Activated naive CD8-positive, alpha-beta T cell treated with anti-CD3 and anti-CD28 coated beads, Interleukin-2, amount 10 ng/mL, durations not matched to agents 7 days and 5 days (primary cell): ENCODE measurements at places on chromosomes 2 and 18. TPM values are rescaled to one million over a fixed set of nuclear protein-coding genes. Genes with fewer than 3 reads are reported as not detected.
A peak's percentile ranks its signal among the peaks of the same experiment; 100 is the strongest.

- DNase-seq, result no peak
Measured at GRCh38 chr2:142041996-142042395, 88.8 kb downstream of the LRP1B start.

- DNase-seq, result peak; percentile 56
Measured at GRCh38 chr2:109129921-109130722, 1.1 kb downstream of the SH3RF3 start.

Gene TACR1
- total RNA-seq, result not detected

Gene KLHL41
- total RNA-seq, result 0.17 TPM

GRCh38 chr2:202963712-202964111 is 51.0 kb upstream of the NBEAL1 start:
- DNase-seq, result no peak

DNA sequence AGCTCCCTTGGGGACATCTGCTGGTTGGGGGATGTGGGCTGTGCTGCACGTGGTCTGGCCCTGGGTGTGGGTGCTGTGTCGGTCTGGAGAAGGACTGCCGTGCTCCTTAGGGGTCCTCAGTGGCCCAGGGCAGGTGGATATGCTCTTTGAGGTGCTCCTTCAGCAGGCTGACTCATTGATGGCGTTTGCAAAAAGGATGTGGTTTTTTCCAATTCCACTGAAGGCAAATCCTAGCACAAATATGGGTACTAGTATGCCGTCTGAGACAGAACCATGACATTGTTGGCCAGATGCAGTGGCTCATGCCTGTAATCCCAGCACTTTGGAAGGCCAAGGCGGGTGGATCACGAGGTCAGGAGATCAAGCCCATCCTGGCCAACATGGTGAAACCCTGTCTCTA is 3.3 kb downstream of the PPP1R7 start:
- no peak for DNase-seq

GRCh38 chr2:111653913-111654312 is 230.1 kb downstream of the ANAPC1 start:
- DNase-seq, result no peak

GRCh38 chr2:215717501-215718381 is 281.9 kb upstream of the FN1 start:
- DNase-seq, result no peak

Gene ESCO1
- 24.3 TPM for total RNA-seq

DNA sequence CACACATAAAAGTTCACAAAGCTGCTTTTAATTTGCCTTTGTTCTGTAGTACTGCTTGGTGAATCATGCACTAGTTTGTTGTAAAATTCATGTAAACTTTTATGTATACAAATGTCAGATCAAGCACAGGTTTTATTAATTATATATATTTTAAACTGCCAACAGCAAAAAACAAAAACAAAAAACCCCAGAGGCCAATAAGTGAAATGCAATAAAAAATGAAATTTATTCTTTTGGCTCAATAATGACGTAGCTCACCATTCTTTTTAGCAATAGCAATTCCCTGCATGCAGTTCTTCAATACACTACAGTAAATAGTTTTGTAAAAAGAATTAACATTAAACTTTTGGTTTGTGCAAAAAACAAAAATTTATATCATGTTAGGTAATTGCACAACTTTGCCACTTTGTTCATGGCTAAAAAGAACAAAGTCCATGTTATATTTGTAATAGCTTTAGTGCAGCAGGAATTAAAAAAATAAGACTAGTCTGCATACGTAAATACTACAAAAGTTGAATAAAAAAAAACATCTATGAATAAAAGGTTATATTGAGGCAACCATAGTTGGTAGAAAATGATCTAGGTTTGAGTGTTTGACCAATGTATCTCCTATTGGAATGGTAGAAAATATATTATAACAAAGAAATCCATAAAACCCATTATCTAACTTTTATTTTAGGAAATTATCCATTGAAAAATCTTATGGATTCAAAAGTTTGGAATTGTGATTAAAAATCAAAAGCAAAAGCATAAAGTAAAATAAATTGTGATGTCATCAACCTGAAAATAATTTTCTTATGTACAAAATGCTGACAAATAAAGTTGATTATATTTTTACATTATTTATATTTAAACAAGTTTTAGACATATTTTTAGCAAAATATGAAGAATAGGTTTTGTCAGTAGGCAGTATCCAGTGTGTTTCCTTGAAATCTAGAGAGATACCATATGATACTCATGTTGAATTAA is 115.6 kb downstream of the SCN3A start:
- DNase-seq, result no peak

Gene SCN7A
- not detected for total RNA-seq

DNA sequence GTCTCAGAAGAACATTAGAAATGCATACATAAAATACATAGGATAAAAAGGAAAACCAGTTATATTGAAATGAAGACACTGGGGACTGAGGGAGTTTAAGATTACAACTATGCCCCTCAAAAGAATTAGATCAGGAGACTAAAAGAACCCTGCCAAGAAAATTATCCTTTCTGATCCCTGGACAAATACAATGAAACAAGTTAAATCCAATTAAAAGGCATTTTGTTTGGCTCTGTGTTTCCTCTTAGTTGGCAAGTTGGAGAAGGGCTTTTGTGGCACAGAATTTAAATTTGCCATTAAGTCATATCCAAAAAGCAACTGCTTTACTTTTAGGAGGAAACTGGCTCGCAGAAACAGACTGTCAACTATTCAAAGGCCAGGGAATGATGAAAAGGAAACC is 99.1 kb upstream of the CD302 start:
- DNase-seq, result no peak

DNA sequence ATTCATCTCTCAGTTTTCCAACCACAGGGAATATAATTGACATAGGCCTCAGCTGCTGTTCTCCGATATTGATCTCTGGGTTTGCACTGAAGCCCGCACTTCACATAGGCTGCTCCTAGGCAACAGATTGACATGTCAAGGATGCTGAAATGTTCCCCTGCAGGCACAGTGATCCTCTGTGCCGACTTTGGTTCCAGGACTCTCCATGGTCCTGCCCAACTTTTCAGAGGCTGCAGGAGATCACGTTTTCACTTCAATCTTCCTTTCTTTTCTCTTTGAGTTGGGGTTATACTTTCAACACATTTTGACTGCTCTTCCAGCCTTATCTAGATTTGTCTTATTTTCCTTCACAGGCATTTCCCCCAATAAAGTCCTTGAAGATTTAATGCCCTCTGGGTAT is 1361.0 kb downstream of the DSC3 start:
- DNase-seq, result no peak

DNA sequence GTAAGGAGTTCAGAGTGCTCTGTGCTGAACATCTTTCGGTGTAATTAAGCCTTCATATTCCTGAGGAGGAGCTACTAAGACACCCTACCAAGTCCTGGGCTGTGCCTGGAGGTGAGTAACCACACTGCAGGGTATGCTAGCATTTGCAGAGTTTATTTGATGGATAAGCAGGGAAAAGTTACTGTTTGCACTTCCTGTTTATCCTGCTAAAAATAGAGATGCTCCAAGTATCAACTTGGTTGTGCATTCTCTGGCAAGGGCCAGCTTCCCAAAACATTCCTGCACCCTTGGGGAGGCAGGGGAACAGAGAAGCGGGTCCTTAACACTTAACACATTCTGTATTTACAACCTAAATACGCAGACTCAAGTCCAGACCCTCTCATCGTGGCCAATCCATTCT is 49.8 kb downstream of the PARD6G start:
- DNase-seq, result no peak

Gene ICA1L
- total RNA-seq, result 5.8 TPM

DNA sequence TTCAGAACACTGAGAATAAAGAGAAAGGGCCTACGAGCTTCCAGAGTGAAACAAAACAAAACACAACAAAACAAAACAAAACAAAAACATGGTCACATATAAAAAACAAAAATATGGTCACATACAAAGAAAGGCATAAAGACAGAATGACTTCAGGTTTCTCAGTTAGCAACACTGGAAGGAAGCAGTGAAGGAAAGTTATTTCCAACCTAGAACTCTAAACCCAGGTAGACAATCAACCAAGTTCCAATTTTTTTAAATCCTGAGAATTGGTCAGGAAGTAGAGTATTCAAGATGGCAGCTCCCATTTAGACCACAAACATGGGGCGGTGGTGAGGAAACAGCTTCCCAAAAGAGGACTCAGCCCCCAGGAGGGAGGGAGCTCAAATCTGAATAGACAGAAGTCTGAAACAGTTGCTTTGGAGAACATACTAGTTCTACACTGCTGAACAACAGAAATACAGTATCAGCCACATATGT is 9.1 kb downstream of the DRC1 start:
- DNase-seq, result no peak

GRCh38 chr2:116511426-116511825 is 1303.1 kb upstream of the DDX18 start:
- no peak for DNase-seq

DNA sequence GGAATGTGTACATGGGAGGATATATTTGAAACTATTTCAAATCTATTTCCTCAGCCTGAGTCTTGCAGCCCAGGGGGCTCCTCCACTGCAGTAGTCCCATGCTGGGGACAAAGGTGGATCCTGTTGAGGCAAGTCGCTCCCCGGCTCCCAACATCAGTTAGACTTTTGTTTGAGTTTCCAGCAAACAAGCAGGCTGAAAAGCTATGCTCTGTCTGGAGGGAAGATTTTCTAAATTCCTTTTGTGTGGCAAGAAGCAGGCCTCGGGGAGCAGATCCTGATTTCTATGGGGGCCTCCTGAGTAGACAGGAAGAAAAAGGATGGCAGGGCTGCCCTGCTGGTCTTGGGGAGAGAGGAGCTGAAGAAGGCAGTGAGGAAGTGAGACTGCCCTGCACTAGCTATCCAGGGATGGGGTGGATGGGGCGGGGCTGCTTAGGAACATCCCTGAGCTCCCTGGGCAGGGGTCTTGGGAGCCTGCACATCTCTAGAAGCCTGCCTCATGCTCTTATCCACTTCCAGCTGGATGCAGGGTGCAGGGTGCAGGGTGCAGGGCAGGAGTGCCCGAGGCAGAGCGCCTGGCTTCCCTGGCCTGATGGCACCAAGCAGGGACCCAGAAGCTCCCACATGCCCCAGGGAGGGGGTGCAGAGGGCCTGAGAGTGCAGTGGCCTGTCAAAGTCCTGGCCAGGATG is 6.0 kb upstream of the CIB4 start:
- no peak for DNase-seq

DNA sequence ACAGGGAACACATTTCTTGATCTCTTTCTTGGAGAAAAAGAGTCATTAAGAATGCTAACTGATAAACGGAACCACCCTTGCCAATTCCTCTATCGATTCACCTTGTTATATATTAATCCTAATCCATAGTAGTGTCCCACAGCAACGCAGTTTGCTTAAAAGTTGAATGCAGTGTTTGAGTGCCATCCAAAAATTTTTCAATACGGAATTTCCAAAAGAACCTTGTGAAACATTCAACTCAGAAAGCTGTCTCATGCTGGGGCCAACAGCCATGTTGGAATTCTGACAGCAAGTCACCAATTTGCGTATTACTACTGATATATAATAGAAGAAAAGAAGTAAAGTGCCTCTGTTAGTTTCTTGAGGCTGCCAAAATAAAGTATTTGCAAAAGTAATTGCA is 42.3 kb downstream of the ANXA4 start:
- no peak for DNase-seq

- no peak for DNase-seq
Measured at GRCh38 chr2:128601298-128602037, 282.8 kb upstream of the HS6ST1 start.

DNA sequence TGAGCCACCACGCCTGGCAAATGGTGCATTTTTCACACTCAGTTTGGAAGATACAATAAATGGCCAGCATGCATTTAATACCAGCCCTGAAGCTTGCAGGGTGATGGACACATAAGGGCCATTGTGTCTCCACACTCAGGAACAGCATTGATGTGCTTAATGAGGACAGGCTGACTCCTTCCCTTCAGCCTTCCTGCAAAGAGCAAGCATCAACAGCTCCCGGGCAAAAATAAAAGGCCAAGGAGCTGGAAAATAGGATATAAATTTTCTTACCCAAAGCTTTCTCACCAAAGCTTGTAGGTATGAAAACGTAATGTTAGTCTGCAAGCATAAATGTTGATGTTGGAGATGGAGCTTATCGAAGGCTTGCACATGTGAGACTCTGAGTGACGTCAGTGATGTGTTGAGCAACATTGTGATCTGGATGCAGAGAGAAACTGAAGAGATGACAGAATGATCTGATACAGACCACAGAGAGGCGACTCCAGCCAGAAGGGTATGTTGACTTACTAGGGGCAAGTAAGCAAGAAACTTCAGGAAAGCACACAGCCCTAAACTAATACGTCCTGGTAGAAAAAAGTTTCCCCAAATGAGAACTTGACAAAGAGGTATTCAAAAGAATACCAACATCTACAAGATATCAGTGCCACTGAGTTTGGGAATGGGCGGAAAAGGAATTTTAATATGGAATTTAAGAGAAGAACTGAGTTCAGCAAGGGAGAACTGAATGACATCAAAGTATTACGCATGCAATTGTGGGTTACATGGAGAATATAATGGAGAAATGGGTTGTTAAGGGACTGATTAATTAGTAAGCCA is 256.5 kb downstream of the TGIF1 start:
- no peak for DNase-seq

Gene AQP12A
- not detected for total RNA-seq

GRCh38 chr2:12661489-12661888 is 55.2 kb upstream of the TRIB2 start:
- DNase-seq, result no peak

DNA sequence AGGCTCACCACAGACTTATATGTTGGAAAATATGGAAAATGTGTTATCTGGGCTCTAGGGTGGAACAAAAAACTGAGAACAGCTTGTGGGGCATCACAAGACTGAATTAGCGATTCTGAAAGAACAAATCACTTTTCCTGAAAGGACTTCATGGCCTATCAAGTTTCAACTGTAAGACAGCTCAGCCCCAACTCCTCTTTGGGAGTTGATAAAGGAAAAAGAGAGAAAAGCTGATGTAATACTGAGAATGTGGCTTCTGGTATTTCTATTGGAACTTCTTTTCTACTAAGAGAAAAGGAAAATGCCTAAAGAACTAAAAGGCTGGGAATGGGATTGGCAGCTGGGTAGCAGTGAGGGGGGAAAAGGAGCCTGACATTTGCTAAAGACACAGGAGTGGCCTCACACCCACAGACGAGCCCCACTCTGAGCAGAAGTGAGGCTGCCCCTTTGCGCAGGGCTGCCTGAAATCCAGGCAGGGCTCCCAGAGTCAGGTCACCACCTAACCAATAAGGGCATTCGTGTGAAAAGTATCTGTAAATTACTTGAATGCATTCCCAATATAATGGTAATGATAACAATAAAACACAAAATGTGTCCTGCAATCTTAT is 75.6 kb downstream of the LRP2 start:
- DNase-seq, result no peak

Gene IL37
- not detected for total RNA-seq

DNA sequence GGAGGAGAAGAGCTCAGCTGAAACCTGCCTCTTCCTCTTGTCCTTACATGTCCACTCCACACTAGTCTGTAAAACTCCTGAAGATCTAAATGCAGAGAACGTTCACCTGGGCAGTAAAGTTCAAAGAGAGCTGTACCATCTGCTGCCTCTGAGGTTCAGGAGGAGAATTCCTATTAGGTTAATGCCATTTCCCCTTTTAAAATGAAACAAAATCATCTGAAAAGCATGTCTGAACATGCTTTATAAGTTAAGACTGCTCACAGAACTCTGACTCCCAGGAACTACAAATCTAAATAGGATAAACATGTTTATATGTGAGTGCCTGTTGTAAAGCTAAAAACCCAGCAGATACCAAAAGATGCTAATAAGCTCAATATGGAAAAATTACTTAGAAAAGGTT is 164.4 kb downstream of the AFF3 start:
- no peak for DNase-seq

Gene SLC14A1
- total RNA-seq, result 3.5 TPM
